ENCODE measurements at places on chromosomes 7 and 10.

GRCh38 chr10:63641366-63641765, 120.2 kb downstream of the REEP3 start:
- DNase-seq: no peak

DNA sequence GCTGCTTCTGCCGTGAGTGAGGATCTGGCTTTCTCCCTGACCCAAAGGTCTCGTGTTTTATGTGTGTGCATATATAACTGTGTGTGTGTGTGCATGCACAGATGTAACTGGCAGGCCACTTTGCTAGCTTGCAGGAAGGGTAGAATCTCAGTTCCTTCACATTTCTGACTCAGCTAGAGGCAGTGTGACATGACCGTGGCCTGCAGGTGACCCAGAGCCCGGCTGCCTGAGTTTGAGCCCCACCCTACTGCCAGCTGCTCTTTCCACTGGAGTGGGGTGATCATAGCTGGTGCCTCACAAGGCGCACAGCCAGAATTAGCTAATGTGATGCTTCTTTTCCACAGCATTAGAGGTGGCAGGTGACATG, 9.3 kb upstream of the MYL7 start:
- no peak for DNase-seq

DNA sequence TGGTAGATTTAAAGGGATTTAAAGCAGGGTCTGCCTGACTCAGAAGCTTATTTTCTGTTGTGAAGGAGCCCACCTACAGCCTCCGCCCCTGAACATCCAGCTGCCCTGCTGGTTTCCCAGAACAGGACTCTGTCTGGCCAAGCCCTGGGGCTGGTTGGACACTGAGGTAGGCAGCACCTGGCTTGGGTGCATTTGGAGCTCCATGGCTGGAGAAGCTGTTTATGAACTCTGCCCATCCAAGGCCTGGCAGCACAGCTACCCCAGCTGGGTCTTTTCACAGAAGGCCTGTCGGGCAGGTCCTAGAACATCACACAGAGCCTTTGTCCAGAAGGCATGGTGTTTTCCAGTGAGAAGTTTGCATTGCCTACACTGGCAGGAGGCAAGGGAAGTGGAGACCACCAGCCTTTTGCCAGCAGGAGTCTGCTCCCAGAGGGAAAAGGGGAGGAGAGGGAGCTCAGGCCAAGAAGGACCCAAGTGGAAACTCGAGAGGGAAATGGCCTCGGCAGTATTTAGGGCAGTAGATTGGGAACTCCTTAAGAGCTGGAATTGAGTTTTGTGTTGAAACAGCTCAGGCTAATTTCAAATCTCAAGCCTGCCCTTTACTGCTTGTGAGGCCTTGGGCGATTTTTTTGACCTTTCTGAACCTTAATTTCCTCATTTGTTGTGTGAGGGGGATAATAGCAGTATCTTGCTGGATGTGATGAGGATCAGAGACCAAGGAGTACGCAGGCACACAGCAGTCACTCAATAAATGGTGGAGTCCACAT, 12.3 kb upstream of the PDCD4 start:
- DNase-seq: no peak

DNA sequence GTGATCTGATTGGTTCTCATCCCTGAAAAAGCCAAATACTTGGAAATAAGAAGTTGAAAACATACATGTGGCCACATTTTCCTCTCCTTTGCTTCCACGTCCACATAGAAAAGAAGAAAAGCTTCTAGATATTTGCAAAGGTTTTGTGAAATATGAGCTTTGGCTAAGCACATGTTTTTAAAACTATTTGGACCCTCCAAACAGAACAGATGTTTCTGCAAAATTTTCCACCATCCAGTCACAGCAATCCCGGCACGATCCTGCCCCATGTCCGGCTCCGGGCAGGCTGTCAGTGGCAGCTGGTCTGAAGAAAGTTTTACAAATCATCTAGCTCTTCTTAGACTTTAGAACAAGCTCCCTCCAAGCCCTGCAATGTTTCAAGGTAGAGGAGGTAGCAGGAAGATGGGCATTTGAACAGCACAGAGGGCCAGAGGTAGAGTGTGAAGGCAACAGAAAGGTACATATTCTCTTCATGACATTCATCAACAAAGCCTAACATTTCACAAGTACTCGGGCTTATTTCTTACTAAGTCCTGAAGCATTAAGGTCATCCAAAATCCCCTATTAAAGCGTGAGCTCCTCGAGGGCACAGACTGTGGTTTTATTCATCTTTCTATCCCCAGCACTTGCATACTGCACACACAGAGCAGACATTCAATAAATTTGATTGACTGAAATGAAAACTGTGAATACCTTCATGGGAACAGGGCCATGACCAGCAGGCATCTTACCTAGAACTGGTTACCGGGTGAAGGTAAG, 110.1 kb downstream of the JAZF1 start:
- DNase-seq: no peak

GRCh38 chr10:8174762-8175161, 120.3 kb downstream of the GATA3 start:
- DNase-seq: no peak

DNA sequence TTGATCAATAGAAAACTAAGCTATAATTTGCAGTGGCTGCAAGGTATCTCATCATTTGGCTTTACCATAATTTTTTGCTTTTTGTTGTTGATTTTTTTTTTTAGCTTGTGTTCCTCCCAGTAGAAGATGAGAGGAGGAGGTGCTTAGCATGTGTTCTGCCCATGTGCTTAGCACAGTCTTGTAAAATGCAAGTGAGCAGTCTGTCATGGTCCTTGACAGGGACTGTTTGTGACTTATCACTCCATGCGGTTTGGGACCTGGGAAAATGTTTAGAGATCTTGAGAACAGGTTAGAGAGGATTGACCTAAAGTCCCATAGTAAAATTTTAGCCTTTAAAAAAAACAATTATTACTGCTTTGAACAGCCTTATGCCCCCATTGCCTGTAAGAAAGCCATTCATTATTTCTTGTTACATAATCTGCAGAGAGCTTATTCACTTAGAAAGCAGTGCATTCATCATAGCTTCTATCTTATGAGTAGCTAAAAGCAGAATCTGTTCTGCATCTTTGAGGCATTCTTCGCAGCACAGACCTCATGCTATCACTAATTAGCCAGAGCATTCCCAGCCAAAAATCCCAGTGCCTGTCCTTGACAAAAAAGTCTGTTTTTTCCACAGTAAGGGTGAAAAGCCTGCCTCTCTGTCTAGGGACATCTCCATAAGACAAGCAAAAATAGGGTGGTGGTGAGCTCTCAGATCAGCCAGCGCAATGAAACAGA, 748.7 kb upstream of the GALNT17 start:
- DNase-seq: no peak
